ENCODE measurements at places on chromosomes 2 and 18.

DNA sequence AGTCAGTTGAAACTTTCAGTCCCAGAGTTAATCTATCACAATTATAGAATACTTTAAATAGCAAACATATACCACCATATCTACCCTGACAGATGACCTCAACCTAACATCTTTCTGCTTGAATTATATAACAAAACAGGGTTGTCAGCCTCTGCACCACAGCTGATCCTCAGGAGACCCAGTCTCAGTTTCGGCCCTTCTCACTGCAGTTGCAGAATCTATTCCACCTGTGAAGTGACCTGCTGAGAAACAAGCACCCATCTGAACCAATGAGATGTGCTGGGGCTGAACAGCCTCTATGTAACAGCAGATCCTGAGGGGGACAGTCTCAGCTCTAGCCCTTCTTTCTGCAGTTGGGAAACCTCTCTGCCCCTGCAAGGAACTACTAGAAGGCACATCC lies 567.6 kb downstream of the KCNJ3 start:
- no peak for DNase-seq

- DNase-seq, result no peak
Observed at GRCh38 chr2:46525522-46526155, 46.3 kb downstream of the TMEM247 start.

DNA sequence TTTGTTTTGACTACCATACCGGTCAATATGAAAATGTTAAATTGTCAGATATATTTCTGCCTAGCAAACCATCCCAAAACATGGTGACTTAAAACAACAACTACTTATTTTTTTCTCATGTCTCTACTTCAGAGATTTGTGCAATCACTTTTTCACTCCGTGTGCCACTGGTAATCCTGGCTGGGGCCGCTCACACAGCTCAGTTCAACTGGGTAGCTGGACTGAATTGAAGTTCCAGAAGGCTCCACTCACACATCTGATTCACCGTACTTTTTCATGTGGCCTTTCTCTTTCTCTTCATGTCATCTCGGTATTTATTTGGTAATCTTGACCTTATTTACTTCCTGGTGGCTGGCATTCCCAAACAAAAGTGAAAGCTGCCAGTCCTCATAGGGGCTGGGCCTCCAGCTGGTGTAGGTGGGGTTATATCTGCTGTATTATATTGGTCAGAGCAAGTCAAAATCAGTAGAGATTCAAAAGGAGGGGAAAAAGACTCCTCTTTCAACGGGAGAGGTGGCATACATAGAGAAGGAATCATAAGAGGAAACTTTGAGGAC lies 513.9 kb upstream of the NXPH2 start:
- DNase-seq, result no peak

- peak; percentile 92 for DNase-seq
Observed at GRCh38 chr2:23286758-23287704, 97.9 kb upstream of the KLHL29 start.

DNA sequence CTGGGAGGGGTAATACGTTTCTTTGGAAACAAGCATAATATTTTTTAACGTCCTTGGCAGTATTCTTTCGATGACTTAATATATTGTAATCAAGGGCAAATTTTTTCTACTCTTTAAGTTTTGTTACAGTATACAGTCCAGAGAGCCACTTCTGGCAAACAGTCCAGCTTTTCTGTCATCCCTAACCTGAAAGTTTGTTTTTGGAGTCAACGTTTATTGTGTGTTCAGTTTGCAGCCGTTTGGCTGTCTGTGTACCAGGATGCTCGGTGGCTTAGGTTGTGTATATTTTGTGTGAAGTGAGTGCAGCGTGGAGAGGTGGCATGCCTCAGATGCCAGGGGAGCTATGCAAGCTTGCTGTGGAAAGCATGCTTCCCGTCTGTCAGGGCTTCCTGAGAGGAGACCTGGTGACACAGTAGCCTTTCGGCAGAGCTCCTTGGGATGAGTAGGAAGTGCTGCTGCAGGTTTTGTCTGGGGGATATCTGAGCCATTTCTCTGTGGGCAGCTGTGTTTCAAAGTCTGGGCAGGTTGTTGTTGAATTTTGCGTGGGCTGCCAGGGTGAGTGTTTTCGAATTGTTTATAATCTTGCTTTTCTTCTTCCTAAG lies 14.7 kb downstream of the MAP3K20 start:
- peak; percentile 74 for DNase-seq

GRCh38 chr2:239269173-239269885 lies 131.5 kb downstream of the HDAC4 start:
- DNase-seq, result no peak

GRCh38 chr2:95158891-95159619 lies 593 bp downstream of the ZNF514 start:
- peak; percentile 37 for DNase-seq

DNA sequence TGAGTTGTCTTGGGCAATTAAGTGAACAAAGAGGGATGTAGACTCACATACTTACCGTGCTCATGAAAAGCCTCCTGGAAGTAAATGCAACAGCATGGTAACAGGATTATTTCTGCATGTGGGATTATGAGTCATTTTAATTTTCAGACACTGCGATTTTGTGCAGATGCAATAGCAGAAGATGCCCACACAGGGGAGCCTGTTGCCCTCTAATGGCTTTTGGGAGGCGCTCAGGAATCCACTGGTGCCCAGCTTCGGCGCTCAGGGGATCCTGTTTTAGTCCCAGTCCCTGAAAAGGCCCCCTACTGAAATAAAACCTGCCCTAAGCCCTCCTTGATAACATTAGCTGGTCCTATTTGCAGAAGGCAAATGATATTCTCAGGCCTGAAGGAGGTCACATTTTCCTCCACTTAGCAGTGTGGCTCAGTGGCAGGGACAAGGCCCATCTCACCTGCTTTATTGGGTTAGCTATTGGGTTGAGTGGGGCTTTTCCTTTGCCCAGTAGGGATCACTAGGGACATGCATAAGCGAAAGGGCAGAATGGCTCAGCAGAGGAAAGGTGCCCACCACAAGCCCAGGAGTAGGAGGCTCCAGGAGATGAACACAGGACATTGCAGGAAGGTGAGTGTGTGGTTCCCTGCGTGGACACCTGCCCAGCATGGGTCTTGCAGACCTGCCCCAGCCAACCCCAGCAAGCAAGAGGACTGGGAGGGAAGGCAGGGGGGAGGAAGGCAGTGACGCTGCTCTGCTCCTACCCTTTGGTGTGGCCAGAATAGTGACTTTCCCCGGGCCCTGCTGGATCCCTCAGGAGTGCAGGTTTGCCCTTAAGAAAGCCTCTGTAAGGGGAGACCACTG lies 26.5 kb upstream of the KCNS3 start:
- peak; percentile 72 for DNase-seq

DNA sequence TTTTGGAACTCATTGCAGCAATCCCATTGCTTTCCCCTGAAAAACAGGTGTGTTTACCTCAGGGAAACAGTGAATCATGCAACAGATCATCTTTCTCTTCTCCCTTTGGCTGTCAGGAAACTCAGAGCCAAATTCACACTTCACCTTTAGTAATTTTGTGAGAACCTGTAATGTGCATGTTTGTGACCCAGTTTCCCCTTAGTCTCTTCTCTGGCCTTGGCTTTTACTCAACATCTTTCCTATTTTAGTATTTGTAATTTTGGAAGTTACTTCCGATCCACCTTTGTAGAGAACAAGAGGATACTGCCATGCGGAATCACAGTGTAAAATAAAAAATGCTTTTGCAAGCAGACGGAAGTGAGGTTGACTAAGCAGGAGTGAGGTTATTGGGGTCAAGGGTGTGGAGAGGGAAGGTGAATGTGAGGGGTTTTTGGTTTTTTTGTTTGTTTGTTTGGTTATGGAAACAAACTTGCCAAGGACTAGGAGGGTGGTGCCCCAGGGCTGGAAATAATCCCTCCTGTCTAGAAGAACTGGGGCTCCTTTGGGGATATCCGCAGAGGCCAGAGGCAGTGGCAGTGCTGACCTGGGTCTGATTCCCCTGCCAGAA lies 14.0 kb downstream of the ASPRV1 start:
- DNase-seq, result no peak

DNA sequence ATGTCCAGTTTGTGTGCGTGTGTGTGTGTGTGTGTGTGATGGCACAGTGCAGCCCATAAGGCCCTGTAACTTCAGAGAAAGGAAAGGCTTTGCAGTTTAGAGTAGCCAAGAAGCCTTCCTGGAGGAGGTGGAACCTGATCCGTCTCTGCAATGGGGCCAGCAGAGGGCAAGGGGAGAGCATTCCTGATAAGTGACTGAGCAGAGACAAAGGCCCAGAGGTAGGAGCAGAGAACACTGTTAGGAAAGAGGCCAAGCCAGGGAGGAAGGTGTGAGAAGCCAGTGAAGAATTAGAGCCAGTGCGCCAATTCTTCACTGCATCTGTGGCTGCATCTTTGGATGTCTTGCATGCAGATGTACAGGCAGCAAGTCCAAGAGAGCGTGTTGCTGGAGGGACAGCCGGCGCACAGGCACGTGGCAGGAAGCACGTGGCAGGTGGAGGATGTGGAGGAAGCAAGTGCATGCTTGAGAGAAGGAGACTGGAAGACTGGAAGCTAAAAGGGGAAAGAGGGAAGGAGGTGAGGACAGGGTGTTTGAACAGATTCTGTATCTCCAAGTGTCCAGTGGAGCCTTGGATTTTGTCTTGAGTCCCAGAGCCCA lies 196.3 kb downstream of the CTIF start:
- no peak for DNase-seq

GRCh38 chr2:46939626-46940359 lies 24.2 kb upstream of the MCFD2 start:
- DNase-seq, result no peak

DNA sequence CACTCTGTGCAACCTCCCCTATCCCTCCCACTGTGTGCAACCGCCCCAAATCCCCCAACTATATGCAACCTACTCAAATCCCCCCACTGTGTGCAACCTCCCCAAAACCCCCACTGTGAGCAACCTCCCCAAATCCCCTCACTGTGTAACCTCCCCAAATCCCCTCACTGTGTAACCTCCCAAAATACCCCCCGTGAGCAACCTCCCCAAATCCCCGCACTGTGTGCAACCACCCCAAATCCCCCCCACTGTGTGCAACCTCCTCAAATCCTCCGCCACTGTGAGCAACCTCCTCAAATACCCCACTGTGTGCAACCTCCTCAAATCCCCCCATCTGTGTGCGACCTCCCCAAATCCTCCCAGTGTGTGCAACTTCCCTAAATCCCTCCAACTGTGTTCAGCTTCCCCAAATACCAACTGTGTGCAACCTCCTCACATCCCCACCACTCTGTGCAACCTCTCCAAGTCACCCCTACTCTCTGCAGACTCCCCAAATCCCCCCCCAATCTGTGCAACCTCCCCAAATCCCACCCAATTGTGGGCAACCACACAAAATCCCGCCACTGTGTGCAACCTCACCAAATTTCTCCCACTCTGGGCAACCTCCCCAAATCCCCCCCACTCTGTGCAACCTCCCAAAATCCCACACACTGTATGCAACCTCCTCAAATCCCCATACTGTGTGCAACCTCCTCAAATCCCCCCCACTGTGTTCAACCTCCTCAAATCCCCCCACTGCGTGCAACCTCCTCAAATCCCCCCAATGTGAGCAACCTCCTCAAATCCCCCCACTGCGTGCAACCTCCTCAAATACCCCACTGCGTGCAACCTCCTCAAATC lies 114.1 kb downstream of the TPO start:
- DNase-seq, result no peak

DNA sequence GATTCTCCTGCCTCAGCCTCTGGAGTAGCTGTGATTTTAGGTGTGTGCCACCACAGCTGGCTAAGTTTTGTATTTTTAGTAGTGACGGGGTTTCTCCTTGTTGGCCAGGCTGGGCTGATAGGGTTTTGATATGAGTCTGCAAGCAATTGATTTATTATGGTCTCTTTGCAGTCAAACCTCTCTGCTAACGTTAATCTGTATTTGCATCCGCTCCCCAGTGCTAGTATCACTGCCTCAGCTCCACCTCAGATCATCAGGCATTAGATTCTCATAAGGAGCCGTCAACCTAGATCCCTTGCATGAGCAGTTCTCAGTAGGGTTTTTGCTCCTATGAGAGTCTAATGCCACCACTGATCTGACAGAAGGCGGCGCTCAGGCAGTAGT lies 19.0 kb downstream of the HAT1 start:
- DNase-seq, result no peak

DNA sequence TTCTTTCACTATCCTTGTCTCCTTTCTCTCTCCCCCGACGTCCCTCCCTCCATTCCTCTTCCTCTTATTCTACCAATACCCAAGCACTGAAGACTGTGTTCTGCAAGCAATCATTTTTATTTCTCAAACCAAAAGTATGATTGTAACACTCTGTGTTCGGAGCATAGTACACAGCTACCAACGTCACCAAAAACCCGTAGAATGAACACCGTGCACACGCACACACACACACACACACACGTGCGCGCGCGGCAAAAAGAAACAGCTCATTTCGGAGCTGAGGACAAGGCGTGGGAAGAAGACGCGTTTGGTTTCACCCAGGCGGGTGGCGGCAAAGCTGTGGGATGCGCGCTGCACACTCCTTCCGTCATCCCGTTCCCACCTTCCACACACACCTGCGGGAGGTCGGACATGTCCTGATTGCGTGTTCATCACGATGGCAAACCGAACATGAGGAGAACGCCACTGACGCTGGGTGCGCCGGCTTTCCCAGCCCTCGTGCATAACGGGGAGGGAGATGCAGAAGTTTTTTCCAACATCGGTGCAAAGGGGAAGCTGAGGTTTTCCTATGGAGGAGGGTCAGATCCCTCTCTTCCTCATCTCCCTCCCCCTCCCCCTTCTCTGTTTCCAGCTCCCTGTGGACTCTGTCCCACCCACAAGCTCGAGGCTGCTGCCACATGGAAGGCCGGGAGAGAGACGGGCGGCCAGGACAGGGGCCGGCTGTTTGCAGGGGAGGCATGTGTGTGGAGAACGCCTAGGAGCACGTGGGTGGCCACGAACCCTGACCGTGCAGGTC lies 20.4 kb downstream of the MBP start:
- no peak for DNase-seq

DNA sequence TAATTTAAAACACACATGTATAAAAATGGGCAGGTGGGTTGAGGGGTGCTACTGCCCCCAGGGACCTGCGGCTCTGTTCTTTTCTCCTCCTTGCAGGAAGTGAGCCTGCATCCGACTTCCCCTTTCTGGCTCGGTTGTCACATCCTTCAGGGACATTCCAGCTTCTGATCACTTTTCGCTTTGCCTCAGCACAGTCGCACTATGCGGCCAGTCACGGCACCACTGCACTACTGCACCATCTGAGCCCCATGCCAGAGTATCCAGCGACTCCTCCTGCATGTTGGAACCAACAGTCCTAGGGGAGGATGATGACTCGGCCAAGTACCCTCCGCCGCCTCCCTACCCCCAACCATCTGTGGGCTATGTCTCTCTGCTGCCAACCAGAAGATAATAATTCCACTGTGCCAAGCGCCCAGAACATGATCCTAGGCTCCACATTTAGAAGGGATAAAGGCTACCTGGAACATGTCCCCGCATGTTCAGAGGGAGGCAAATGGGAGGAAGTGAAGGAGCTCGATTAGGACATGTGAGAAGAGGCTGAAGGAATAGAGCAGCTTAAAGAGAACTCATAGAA lies 17.6 kb downstream of the CDC42EP3 start:
- DNase-seq, result peak; percentile 43

DNA sequence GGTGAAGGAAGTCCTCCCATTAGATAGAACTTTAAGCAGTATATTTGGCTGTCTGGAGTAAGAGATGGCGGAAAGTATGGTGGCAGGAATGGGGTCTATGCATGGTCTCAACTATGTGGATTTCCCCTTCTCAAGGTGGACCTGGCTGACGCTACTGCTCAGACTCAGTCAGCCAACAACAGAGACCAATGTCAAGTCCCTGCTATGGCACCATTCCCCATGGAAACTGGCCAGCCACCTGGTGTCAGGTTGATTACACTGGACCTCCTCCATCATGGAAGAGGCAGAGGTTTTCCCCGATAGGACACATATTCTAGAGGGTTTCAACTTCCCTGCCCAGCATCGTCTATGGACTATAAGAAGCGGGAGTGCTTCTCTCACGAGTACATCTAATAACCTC lies 8.6 kb upstream of the FAHD2A start:
- DNase-seq, result no peak

- DNase-seq, result no peak
Observed at GRCh38 chr2:139160836-139161235, 380.6 kb upstream of the NXPH2 start.
